ENCODE measurements at places on chromosomes 2 and 18.

DNA sequence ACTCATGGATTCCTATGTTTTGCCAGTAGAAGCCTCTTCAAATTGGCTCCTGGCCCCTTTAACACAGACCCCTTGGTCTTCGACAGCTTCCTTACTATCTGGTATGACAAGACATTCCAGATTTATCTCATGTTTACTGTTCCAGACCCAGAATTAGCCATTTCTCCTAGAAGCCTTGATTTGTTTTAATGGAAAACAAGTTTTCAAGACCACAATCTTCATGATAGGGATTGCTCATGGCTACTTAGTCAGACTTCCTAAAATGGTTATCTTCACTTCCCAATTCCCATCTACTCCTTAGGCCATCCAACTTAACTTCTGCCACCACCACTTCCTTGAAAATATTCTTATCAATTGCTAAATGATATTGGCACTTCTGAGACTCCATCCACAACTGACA, 63.2 kb downstream of the TTC32 start:
- no peak for DNase-seq

DNA sequence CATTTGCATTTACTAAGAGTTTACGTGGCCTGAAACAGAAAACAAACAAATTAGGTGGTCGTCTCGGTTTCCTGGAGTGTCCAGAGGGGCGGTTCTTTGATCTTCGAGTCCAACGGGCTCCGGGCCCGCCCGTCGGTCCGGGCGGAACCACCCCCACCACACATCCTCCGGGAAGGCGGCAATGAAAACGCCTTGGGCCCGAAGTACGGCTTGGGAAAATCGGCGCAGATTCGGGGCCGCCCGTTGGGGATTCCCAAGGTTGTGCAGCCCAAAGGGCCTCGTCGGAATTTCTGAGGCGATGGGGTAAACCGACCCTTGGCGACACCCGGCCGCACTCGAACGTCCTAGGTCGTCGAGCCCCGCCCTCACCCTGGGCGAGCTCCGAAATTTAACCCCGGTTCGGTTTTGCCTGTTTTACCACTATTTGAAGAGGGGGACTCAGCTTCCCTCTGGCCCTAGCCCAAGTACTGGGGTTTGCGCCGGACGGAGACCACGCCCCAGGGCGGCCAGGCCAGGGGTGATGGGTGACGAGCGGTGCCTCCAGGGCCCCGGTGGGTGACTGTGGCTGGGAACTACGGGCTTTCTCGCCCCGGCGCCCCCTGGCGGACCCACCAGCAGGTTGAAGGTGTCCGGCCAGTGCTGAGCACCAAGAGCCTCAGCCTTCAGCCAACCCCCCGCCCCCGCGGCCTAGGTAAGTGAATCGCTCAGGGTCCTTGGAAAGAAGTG, 1.9 kb upstream of the CFAP53 start:
- peak; percentile 94 for DNase-seq

GRCh38 chr18:37665346-37665745, 99.7 kb upstream of the CELF4 start:
- no peak for DNase-seq

- DNase-seq = no peak
Observed at GRCh38 chr2:12498704-12499103, 218.0 kb upstream of the TRIB2 start.

- DNase-seq = no peak
Observed at GRCh38 chr18:67142604-67143003, 373.9 kb downstream of the DSEL start.

Measured in GM20000 (cell line).